Astrocyte (in vitro differentiated cells and primary cell): ENCODE measurements at places on chromosomes 16 and 17.

GRCh38 chr16:50765861-50766260 lies 24.0 kb downstream of the CYLD start:
- no peaks in the 10 kb centered on the region for H3K4me1 ChIP-seq
- no peaks in the 10 kb centered on the region for H3K36me3 ChIP-seq
- H3K27ac ChIP-seq: no peak overlapping the region
- H3K27me3 ChIP-seq: no peaks in the 10 kb centered on the region
- no peak for DNase-seq

DNA sequence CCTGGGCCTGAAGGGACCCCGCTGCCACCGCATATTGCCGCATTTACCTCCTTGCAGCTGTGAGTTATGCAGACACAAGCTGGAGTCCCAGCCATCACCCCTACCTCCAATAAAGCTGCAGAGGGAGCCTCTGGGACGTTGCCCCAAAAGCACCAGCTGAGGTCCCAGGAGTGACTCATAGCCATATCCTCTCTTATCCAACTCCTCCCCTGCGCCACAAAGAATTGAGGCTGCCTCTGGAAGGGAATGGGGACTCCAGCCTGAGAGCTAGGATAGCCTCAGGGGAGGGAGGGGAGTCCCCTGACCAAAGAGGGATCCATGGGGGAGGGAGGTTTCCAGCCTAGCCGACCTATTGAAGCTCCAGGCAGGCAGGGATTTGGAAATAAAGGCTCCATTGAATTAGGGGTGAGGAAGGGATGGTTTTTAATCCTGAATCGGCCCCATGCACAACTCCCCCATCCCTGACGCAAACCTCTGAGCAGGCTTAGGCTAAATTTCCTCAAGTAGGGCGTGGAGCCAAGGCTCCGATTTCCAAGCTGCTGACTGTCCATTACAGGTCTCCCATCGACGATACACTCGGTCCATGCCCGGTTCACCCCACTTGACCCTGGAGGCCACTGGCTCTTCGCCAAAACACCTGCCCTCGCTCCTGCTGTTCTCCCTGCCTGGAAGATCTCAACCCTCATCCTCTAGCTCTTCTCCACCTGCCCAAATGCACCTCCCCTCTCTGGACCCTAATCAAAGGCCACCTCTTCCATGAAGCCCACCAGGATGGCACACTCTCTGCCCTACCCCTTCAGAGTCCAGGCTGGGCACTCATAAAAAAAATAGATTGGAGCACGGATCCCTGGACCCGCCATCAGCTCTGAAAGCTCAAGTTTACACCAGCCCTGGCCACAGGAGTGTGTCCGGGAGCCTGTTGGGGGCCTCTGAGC lies 27.5 kb downstream of the PIMREG start:
- H3K4me3 ChIP-seq: no peak overlapping the region
- no peak overlapping the region for H3K27ac ChIP-seq
- peak; percentile 51 for DNase-seq
- no peaks in the 10 kb centered on the region for H3K36me3 ChIP-seq
- peaks cover 14% of the 10 kb centered on the region for H3K4me1 ChIP-seq

GRCh38 chr17:13182854-13183253 lies 165.0 kb upstream of the ELAC2 start:
- no peaks in the 10 kb centered on the region for H3K27me3 ChIP-seq
- H3K36me3 ChIP-seq: no peaks in the 10 kb centered on the region
- no peak overlapping the region for H3K4me3 ChIP-seq
- DNase-seq: no peak
- no peaks in the 10 kb centered on the region for H3K4me1 ChIP-seq
- H3K27ac ChIP-seq: no peak overlapping the region

DNA sequence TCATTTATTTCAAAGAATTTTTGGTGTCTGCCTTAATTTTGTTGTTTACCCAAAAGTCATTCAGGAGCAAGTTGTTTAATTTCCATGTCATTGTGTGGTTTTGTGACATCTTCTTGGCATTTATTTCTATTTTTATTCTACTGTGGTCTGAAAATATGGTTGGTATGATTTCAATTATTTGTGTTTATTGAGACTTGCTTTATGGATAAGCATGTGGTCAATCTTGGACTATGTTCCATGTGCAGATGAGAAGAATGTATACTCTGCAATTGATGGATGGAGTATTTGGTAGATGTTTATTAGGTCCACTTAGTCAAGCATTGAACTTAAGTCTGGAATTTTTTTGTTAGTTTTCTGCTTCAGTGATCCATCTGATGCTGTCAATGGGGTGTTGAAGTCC lies 383.0 kb downstream of the PMP22 start:
- H3K4me3 ChIP-seq: no peak overlapping the region
- H3K36me3 ChIP-seq: no peaks in the 10 kb centered on the region
- no peaks in the 10 kb centered on the region for H3K27me3 ChIP-seq
- no peak overlapping the region for H3K27ac ChIP-seq
- no peaks in the 10 kb centered on the region for H3K4me1 ChIP-seq

- peaks cover 5% of the 10 kb centered on the region for H3K4me1 ChIP-seq
- H3K27ac ChIP-seq: no peak overlapping the region
- no peaks in the 10 kb centered on the region for H3K36me3 ChIP-seq
- H3K27me3 ChIP-seq: peaks cover 2% of the 10 kb centered on the region
- H3K4me3 ChIP-seq: no peak overlapping the region
- no peak for DNase-seq
Measured at GRCh38 chr17:16980061-16980460, 8.1 kb upstream of the TNFRSF13B start.

DNA sequence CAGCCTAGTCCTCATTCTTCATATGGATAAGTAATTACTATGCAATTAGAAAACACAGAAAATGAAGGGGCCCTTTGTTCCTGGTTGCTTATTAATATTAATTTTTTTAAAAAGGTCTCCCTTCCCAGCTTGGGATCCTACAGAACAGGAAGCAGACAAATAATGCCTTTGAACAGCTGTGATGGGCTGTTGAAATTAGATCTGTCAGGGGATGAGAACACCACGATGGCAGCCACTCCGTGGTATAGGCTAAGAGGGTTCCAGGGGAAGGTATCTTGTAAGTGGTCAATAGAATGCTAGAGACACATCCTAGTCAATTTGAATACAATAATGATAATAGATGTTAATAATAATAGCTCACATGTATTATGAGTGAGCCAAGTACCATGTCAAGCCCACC lies 83.1 kb downstream of the CCDC182 start:
- no peak for DNase-seq
- H3K4me1 ChIP-seq: peaks cover 23% of the 10 kb centered on the region
- no peaks in the 10 kb centered on the region for H3K36me3 ChIP-seq
- no peak overlapping the region for H3K4me3 ChIP-seq
- peak overlapping the region; percentile 74 for H3K27ac ChIP-seq

- H3K4me3 ChIP-seq: no peak overlapping the region
- no peaks in the 10 kb centered on the region for H3K36me3 ChIP-seq
- no peak for DNase-seq
- H3K4me1 ChIP-seq: peaks cover 3% of the 10 kb centered on the region
Measured at GRCh38 chr17:19766421-19767270, 18.5 kb upstream of the ALDH3A1 start.

- peak; percentile 27 for DNase-seq
- peaks cover 17% of the 10 kb centered on the region for H3K4me1 ChIP-seq
- peak overlapping the region; percentile 59 for H3K4me3 ChIP-seq
- peak overlapping the region; percentile 55 for H3K27ac ChIP-seq
- H3K27me3 ChIP-seq: peaks cover 27% of the 10 kb centered on the region
Measured at GRCh38 chr16:54931120-54932014, 702 bp downstream of the IRX5 start.

- no peak for DNase-seq
- no peak overlapping the region for H3K4me3 ChIP-seq
- H3K27me3 ChIP-seq: no peaks in the 10 kb centered on the region
- H3K4me1 ChIP-seq: peaks cover 22% of the 10 kb centered on the region
Measured at GRCh38 chr17:72413077-72414031, 292.5 kb downstream of the SOX9 start.

DNA sequence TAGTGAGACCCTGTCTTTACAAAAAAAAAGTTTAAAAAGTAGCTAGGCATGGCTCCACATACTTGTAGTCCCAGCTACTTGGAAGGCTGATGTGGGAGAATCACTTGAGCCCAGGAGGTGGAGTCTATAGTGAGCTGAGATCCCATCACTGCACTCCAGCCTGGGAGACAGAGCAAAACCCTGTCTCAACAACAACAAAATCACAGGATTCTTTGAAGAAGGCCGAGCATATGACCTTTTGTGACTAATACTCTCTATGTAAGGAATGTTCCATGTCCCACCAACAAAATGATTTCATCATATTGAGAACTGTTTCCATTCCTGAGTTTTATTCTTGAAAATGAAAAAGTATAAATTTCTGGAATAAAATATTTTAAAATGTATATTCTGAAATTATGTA lies 58.9 kb upstream of the EFCAB3 start:
- H3K36me3 ChIP-seq: no peaks in the 10 kb centered on the region
- peaks cover 4% of the 10 kb centered on the region for H3K27me3 ChIP-seq
- H3K27ac ChIP-seq: no peak overlapping the region
- no peak for DNase-seq
- H3K4me1 ChIP-seq: no peaks in the 10 kb centered on the region

DNA sequence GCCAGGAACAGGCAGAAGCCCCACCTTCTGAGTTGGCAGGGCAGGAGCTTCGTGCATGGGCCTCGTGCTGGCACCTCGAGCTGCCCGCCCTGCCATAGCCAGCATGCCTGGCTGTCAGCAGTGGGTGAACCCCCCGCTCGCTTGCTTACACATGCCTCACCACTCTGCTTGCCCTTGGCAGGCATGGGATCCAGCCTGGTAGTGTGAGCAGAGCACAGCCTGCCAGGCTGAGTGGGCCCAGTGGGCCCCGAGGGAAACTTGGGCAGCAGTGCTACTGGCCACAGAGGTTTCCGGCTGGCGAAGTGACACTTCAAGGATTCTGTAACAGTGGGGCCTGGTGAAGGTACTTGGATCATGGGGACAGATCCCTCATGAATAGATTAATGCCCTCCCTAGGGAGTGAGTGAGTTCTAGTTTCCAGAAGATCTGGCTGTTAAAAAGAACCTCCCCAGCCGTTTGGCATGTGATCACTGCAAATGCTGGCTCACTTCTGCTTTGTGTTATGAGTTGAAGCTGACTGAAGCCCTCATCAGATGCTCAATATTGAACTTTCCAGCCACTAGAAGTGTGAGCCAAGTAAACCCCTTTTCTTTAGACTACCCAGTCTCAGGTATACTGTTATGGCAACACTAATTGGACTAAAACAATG lies 114.7 kb downstream of the BCAS3 start:
- no peaks in the 10 kb centered on the region for H3K36me3 ChIP-seq
- no peak overlapping the region for H3K27ac ChIP-seq

DNA sequence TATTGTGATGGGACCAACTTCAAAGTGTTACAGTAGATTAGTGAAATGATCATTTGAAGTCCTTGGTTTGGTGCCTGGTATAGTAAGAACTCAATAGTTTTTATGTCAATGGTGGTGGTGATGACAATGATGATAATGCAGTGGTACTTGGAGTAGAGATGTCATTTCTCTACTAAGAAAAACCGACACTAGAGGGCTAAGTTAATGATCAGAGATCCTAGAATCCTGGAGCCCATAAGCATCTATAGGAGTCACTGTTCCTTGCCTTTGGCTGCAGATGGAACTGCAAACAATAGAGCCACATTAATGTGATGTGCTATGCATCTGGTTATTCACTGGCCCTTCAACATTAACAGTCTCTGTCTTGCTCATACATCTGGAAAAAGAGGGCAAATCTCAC lies 103.8 kb downstream of the ANKFN1 start:
- H3K4me3 ChIP-seq: no peak overlapping the region
- no peak overlapping the region for H3K27ac ChIP-seq
- H3K27me3 ChIP-seq: no peaks in the 10 kb centered on the region

- no peaks in the 10 kb centered on the region for H3K4me1 ChIP-seq
- DNase-seq: no peak
- no peaks in the 10 kb centered on the region for H3K27me3 ChIP-seq
- no peaks in the 10 kb centered on the region for H3K36me3 ChIP-seq
- peak overlapping the region; percentile 85 for H3K4me3 ChIP-seq
Measured at GRCh38 chr16:19066988-19067348, 446 bp upstream of the COQ7 start.

- DNase-seq: peak; percentile 83
- H3K27me3 ChIP-seq: no peaks in the 10 kb centered on the region
- H3K27ac ChIP-seq: no peak overlapping the region
- no peak overlapping the region for H3K4me3 ChIP-seq
- no peaks in the 10 kb centered on the region for H3K36me3 ChIP-seq
- H3K4me1 ChIP-seq: peaks cover 7% of the 10 kb centered on the region
Measured at GRCh38 chr17:72099919-72100318, 20.9 kb upstream of the SOX9 start.

- no peak within 1 kb of the TSS for H3K27ac ChIP-seq
- H3K36me3 ChIP-seq: no peaks in the 10 kb centered on the region
- H3K4me3 ChIP-seq: no peak within 1 kb of the TSS
- no peaks in the 10 kb centered on the region for H3K4me1 ChIP-seq
- H3K27me3 ChIP-seq: peaks cover 29% of the 10 kb centered on the region
Measured at GRCh38 chr16:5065813-5066212, at the start of gene C16orf89. TSS of gene C16orf89 (minus strand) at chr16:5065956. CDS start at chr16:5065908, 48 bp downstream.

DNA sequence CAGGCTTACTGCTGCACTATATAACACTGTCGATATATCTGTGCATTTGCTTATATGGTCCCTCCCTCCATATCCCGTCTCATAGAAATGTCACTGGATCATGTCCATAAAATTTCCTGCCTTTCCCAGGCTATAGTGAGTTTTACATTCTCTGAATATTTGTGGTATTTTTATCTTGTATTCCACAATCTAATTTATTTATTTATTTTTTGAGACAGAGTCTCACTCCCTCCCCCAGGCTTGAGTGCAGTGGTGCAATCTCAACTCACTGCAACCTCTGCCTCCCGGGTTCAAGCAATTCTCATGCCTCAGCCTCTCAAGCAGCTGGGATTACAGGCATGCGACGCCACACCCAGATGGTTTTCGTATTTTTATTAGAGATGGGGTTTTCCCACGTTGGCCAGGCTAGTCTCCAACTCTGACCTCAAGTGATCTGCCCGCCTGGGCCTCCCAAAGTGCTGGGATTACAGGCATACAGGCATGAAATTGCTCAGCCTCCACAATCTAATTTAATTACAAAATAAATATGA lies 12.9 kb downstream of the TRIM37 start:
- no peaks in the 10 kb centered on the region for H3K27me3 ChIP-seq
- H3K27ac ChIP-seq: peak overlapping the region; percentile 92
- peak overlapping the region; percentile 55 for H3K4me3 ChIP-seq
- H3K36me3 ChIP-seq: peaks cover 5% of the 10 kb centered on the region
- peak; percentile 92 for DNase-seq

- peaks cover 19% of the 10 kb centered on the region for H3K27me3 ChIP-seq
- DNase-seq: no peak
- no peaks in the 10 kb centered on the region for H3K36me3 ChIP-seq
- no peak overlapping the region for H3K27ac ChIP-seq
Measured at GRCh38 chr17:77738751-77739531, 219.6 kb upstream of the TNRC6C start.

- H3K27ac ChIP-seq: no peak overlapping the region
- H3K4me3 ChIP-seq: no peak overlapping the region
- H3K27me3 ChIP-seq: no peaks in the 10 kb centered on the region
- peaks cover 3% of the 10 kb centered on the region for H3K4me1 ChIP-seq
Measured at GRCh38 chr17:56939869-56940484, 20.9 kb downstream of the COIL start.

GRCh38 chr17:27455914-27456680 lies at the start of gene KSR1:
TSS of gene KSR1 (plus strand) at chr17:27456448. CDS start at chr17:27456644, 196 bp downstream.
- peak within 1 kb of the TSS; percentile 26 for H3K27ac ChIP-seq
- H3K4me3 ChIP-seq: peak within 1 kb of the TSS; percentile 75
- peaks cover 4% of the 10 kb centered on the region for H3K36me3 ChIP-seq
- H3K4me1 ChIP-seq: peaks cover 21% of the 10 kb centered on the region
